ENCODE measurements at places on chromosomes 3 and 15.

DNA sequence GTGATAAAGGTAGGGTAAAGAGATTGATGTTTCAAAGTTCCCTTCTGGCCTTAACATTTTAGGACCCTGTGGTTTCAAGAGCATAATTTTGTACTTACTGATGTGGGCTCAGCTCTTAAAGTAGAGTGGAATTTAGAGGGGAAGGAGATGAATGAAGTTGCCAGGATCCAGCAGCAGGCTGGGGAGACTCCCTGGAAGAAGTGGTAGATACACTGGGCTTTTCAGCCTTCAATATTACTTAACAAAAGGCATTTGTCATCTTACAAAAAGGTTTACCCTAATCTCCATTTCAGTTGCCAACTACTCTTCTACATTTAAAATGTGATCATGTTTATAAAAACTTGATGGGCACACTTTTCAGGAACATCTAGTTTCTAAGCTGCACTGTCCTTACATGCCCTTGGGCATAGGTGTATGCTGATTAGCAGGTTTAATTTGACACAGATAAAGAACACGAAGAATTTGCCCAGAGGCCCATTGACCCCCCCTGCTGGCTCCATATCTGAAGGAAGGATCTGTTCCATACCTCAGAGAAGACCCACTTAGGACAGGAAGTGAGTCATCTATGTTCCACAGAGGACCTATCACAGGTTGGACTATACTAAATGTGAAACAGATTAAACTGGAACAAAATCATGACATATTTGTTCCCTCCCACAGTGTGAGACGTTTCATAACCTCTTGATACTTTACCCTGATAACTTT lies 93.0 kb upstream of the LPP start:
- DNase-seq, result no peak

- DNase-seq, result no peak
Observed at GRCh38 chr3:14915636-14916222, 31.7 kb upstream of the NR2C2 start.

GRCh38 chr3:10327592-10327991 lies 6.7 kb upstream of the SEC13 start:
- no peak for DNase-seq

DNA sequence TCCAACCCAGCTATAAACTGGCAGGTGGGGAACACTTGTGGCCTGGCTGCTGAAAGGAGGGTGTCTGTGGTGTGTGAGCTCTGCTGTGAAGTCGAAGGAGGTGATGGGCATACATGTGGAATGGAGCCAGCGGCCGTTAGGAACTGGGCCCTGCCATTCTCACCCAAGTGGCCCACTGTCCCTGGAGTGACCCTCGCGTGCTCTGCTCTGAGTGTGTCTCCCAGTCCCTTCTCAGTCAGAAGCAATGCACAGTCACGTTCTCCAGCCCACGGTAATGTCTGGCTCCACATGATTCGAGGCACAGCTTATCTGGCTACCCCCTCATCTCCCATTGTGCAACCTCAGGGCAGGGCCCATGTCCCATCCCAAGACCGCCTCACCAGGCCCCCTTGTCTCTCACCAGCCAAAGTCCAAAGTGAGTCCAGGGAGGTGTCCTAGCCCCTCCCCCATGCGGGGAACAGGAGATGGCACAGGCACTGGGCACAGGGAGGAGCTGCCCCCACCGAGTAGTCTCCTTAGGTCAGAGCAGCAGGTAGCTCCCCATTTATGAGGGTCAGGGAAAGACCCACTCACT lies 62.9 kb downstream of the ZNF445 start:
- no peak for DNase-seq

DNA sequence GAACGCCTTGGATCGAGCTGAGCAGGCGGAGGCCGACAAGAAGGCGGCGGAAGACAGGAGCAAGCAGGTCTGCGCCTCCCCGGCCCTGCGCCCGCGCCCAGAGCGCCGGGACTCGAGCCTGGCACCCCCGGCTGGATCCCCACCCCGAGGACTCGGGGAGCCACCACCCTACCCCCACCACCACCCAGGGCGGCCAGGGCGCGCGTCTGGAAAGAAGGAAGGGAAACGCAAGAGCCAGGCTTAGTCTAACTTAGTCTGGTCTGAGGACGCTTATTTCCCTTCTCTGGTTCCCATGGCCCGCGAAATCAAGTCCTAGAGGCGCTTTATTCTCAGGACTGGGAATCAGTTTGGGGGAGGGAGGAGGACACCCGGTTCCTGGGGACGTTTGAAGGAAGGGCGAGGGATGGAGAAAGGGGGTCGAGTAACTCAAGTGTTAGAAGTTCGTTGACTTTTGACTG lies 359 bp downstream of the TPM1 start:
- no peak for DNase-seq

DNA sequence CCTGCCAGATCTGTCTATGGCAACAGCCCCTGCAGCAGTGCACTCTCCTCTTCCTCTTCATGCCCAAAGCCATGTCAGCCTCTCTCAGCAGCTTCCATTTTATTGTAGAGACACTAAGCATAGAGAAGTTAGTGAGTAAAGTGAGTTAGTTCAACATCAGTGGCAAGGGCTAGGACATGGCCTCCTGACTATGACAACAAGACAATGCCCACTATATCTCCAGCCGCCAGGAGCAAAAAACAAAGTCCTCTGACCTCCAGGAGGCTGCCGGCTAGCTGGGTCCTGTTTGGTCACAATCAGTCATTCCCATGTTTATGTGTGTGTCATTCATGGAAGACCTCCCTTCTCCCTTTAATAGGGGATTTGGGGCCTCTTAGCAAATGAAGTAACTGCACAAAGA lies 14.9 kb downstream of the NR1I2 start:
- DNase-seq, result no peak

DNA sequence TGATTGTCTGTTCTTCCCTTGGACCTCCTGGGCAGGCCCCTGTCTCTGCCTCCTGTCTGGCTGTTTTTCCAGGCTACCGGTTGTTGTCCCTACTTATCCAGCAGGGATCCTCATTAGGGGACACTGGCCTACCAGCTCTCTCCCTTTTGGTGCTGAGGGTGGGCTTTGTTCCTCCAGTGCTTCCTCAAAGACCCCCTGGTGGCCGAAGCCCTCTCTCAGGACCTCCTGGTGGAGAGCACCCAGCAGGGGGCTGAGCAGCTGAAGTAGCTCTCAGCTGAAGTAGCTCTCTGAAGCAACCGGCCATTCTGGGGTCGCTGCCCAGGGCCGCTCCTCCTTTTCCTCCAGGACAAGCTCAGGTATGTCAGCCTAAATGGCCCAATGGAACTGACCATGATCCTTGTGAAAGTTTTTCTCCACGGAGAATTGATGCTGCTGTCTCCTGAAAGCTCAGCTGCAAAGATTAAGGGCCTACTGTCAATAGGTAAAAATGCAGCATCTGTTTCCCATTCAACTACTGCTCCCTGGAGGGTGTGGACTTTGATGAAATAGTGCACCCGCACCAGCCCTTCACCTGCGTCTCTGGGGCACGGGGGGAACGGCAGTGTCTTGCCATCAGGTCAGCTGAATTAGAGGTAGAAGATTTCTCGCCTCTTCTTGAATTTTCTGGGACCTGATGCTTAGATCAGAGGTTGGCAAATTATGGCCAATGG lies 27.6 kb downstream of the ARNT2 start:
- DNase-seq, result peak; percentile 8

- DNase-seq, result no peak
Observed at GRCh38 chr3:9781551-9781950, 10.7 kb downstream of the TADA3 start.

DNA sequence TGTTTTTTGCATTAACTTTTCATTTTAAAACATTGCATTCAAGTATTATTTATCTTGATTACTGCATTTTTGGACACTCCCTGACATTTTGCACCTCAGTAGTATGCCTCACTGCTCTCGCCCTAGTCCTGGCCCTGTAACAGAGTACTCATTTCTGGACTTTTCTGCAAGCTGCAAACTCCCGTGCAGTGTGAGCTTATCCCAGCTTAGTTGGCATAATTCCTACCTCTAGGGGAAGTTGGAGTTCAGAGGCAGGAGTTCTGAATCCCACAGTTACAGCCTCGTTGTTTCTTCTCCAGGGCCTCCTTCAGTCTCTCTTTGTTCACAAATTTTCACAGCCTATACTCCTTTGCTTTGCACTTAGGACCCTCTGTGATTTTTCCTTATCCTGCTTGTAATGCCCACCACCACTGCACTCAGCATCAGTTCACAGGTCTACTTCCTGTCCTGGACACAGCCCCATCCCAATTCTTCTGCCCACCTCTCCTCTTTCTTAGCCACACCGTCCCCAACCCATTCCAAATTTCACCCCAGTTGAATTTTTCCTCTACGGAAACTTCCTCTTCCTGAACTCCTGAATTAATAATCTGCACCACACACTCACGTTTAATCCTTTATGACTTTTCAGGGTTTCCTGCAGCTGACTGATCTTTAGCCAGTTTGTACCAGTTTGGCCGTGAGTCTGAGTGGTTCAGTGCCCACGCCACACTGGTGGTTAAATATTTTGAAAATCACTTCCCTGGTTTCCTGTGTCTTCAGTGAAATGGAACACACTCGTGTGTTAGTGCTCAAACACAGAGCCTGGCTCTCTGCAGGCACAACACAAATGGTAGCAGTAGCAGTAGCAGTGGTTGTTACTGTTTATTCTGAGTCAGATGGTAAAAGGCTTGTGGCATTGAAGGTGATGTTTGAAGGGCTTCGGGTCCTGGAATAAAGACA lies 6.3 kb upstream of the CTSH start:
- DNase-seq, result no peak

DNA sequence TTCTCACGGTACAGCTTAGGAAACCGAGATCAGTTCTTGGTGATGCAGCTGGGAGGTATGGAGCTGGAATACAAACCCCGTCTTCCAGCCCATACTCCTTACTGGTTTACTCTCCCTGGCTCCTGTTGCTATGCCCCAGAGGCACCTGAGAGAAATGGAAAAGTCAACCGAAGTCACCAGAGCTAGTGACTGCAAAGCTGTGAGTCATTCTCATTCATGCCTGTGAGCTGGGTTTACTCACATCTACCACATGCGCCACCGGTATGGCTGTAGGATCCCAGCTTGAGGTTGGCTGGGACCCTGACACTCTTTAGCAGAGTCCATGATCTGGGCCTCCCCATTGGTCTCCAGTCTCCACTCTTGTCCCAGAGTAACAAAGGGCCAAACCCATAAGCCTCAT lies 111.5 kb upstream of the ETV5 start:
- no peak for DNase-seq

GRCh38 chr15:89472785-89473256 lies 23.6 kb downstream of the RHCG start:
- DNase-seq, result peak; percentile 28

DNA sequence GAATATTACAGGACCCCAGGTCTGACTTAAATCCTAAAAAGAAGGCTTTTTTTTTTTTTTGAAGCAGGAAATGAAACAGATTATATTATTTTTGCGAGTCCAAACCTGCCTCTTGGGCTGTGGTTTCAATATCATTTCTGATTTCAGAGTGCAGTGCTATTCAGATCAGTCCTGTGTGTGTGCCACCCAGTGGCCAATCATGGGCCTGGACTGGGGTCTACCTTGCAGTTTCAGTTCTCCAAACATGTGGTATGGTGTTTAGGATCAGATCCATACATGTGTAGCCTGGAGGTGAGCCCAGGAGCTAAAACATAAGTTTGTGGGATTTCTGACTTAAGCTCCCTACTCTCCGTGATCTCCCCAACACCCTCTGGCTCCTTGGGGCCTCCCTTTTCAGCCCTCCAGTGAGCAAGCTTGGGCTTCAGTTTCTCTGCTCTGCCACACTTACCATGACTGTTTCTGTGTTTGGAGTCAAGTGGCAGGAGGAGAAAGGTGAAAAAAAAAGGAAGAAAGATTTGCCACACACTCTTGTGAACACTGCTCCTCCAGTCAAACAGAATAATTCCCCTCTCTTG lies 12.1 kb upstream of the THSD4 start:
- no peak for DNase-seq

DNA sequence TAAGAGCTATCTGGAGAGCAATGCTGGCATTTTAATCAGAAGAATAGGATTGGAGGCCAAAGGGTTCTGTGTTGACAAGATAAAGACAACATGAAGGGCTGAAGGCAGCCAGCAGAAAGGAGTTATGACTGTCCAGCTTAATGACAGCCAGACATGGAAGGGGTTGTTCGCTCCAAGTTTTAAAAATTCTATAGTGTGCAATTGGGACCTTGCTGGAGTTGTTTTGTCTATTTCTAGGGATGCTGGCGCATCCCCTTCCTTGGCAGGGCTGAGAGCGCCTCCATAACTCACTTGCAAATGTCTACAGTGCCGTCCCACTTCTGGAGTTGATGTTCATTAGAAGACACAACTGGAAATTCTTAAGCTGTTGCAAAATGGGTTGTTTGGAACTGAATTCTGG lies 200.7 kb downstream of the TLE3 start:
- DNase-seq, result peak; percentile 51

DNA sequence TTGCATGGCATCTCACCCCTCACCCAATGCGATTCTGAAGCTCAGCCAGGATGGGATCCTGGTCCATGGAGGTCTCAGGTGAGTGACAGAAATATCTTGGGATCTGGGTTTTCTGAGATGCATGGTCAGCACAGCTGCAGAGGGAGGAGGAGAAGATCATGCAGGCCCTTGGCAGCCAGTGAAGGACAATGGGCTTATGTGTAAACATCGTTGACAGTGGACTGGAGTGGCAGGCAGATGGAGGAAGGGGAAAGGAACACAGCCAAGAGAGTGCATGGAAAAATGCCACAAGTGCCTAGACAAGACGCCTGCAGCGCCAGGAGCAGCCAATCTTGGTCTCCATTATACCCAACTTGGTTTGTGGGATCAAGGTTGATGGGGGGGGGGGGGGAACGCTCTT lies 347.9 kb downstream of the MCTP2 start:
- no peak for DNase-seq

- no peak for DNase-seq
Observed at GRCh38 chr3:163890661-163891060, 1187.6 kb downstream of the SI start.

DNA sequence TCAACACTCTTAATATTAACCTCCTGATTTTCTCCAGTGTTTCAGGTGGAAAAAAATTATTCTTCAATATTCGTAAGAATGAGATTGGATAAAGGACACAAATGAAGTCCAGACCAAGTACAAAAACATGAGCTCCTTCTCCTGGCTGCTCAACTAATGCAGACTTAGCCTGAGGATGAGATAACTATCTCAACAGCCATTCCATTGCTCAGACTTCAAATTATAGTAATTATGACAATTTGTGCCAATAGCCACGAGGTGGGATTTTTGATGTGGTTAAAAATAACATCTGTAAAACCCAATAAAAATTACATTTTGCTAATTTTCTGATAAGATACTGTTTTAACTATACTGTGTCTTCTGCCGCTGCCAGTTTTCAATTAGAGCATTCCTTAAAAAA lies 323.6 kb downstream of the SOX2 start:
- DNase-seq, result no peak

DNA sequence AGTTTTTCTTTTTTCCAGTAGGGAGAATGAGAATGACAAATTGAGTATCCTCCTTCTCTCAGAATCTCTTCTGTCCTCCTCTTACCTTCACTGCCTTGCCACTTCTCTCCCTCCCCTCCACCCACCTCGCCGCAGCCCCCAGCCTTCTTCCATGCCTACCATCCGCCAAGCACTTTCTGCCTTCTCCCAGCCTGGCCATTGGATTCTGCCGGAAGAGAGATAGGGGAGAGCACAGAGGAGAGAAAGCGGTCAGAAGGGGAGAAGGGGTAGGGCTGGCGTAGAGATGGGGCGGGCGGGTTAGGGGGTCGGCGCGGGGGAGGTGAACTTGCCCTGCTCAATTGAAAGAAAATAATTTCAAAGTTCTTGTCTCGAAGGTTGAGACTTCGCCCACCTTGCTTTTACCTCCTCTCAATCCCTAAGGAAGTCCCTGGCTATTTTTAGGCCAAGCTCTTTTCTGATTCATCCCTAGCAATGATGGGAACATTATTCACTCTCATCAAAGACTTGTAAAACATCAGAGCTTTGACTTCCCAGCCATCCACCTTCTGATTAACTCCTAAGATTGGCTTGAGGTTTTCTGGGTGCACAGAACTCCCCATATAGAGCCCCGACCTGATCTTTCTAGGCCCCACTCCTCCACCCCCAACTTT lies 811 bp downstream of the C3orf52 start:
- DNase-seq, result no peak

Data from femur (tissue), 1 donor.